ENCODE measurements at places on chromosomes 2 and 18. TPM values are rescaled to one million over a fixed set of nuclear protein-coding genes. Genes with fewer than 3 reads are reported as not detected.

DNA sequence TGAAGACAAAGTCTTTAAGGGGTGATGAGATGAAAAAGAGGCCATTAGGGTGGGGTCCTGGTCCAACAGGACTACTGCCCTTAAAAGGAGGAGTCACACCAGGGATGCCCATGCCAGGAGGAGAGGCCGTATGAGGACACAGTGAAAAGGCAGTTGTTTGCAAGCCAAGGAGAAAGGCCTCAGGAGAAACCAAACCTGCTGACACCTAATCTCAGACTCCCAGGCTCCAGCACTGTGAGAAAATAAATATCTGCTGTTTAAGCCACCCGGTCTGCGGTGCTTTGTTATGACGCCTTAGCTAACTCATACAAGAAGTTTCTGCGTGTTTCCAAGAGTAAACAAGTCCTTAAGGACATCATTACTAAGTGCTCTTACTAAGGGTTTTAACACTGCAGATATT lies 93.6 kb downstream of the DNER start:
- no peak for DNase-seq

DNA sequence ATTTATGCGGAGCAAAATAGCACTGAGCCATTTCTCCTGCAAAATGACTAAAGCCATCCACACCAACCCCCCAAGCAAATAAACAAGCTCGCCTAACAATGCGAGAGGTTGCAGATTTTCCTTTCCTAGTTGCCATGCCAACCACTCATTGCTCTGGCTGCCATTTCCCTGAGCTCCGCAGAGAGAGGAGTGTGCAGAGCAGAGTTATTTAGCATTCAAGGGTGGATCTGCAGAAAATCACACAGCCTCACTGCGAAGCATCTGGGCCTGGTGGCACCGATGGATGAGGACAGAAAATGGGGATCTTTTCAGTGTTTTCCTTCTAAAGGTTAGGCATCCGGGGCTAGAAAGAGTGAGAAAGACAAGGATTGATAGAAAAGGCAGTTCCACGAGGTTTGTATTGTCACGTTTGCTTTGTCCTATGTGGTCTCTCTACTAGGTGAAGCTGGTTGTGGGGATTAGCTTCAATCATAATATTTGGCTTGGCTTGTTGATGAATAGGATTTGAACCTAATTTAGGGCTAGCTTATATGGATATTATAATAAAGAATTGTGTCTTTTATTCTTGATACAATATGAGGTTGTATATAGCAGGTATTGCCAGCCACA lies 110.2 kb upstream of the UNC80 start:
- DNase-seq: no peak

DNA sequence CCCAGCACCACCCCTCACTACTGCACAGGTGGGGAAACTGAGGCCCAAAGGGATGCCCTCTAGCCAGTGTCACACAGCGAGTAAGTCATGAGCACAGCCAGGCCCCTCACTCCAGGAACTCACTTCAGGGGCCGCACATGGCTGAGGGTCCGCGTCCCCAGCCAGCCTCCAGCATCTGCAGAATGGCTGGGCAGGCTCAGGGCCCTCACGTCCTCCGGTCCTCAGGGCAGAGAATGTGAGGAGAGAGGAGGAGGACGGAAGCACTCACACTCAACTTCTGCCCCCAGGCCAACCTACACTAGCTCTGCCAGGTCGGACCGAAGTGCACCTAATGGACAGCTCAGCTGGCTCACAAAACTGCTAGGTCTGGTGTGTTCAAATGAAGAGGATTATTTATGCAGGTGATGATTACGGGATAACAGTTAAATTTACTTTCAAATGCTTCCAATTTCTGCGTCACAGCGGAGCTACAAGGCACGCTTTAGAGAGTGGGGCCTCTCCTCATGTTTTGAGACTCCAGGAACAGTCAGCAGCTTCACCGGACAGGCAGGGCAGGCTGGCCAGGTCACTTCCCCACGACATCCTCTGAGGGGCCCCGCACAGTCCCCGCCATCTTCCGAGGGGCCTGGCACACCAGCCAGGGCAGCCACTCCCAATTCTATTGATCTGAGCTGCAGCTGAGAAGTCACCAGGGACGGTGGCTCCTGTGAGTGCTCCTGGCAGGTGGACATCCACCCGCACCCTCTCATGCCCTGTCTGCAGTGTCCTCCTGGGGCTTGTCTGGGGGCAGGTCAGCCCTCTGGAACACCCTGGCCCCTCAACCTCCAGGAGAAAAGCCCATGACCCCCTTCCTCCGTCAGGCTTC lies 26.5 kb downstream of the KIF1A start:
- DNase-seq: no peak

DNA sequence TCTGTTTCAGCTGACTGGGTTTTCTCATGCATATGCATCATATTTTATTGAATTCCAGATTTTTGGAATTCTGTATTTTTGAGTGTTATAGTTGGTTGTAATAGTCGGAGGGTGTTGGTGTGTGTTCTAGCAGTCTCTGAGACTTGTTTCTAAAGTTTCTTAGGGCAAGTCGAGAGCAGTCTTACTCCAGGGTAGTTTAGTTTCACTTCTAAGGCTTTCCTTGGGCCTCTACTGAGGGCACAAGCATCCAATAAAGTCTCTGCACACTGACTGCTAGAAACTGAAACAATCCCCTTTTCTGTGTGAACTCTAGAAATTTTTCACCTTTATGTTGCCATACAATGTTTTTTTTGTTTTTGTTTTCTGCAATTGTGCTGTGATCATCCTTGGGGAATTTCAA lies 663.7 kb upstream of the LRATD1 start:
- DNase-seq: no peak

GRCh38 chr2:148875387-148876051 lies 492 bp downstream of the KIF5C start:
- no peak for DNase-seq

- no peak for DNase-seq
Observed at GRCh38 chr18:79108549-79109215, 39.5 kb downstream of the ATP9B start.

GRCh38 chr2:42192652-42193566 lies 23.8 kb downstream of the EML4 start:
- no peak for DNase-seq

DNA sequence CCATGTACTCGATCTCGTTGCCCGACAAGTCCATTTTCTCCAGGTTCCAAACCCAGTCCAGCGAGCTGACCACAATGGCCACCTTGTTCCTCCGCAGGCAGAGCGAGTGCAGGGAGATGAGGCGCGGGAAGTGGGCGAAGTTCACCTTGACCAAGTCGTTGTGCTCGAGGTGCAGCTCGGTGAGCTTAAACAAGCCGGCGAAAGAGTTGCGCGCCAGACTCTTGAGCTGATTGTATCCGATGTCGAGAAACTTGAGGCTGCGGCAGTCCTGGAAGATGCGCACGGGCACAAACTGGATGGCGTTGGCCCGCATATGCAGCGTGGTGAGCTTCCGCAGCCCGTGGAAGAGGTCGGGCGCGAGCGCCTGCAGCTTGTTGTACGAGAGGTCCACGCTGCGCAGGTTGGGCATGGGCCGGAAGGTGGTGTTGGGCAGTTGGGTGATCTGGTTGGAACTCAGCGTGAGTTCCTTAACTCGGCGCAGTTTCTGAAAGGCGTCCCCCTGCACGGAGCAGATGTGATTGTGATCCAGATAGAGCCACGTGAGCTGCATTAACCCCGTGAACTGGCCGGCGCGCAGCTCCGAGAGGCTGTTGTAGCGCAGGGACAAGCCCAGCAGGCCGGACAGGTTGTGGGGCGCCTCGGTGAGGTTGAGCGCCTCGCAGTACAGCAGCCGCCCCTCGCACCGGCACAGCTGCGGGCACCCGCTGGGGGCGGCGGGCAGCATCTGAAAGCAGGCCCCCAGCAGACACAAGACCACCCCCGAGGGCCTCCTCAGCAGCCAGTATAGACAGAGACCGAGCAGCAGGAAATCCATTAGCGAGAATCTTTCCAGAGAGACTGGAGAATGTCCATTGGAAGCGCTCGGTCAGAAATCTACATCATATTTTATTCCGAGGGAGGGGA lies 1.3 kb downstream of the LRRTM1 start:
- DNase-seq: no peak

- no peak for DNase-seq
Observed at GRCh38 chr2:27369471-27370025, 590 bp downstream of the EIF2B4 start.

GRCh38 chr18:59707306-59707705 lies 10.1 kb upstream of the CCBE1 start:
- no peak for DNase-seq

DNA sequence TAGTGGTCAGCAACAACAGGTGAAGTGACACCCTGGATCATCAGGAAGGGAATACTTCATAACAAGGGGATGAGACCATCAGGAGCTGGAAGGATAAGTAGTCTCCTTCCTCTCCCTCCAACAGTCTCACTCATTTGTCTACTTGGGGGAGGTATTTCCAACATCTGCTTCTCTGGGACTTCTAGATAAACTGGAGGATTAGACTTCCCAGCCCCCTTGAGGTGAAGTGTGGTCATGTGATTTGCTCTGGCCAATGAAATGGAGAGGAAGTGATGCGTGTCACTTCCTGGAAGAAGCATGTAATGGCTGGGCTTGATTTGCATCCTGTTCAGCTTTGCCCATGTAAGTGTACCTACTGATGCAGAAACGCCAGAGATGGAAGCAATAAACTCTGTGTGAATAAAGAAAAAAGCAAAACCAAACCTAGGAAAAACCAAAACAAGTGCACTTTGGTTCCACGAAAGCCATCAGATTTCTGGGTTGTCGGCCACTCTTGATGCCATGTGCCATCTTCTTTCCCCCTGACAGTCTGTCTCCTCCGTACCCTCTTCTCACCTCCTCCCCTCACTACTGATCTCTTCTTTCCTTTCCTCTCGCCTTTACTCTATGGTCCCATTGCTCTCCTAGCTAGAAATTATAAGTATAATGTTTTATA lies 76.1 kb upstream of the DNMT3A start:
- no peak for DNase-seq

DNA sequence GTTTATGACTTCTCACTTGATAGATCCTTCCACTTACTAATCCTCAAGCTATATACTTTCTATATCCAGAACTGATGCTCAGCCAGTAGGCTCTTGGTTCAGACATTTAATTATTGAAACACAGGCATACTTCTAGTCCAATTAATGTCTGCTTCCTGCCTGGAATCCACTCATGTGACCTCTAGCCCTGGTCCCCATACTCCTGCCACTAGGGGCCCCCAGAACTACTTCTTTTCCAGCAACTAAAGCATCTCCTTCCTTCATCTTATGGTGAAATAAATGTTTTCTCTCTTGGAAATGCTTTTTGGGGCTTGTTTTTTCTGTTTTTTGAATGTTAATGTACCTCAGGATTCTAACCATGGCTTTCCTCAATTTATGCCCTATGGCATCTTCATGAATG lies 527.6 kb downstream of the SATB2 start:
- no peak for DNase-seq

The SCG2 gene
- total RNA-seq: 15.3 TPM

The LNPK gene
- total RNA-seq: 93.1 TPM

The PCARE gene
- 0.16 TPM for total RNA-seq
